ENCODE measurements at places on chromosomes 7 and 10. TPM values are rescaled to one million over a fixed set of nuclear protein-coding genes. Genes with fewer than 3 reads are reported as not detected.

CFAP69 gene
- not detected for polyA plus RNA-seq

HABP2 gene
- 10.9 TPM for polyA plus RNA-seq

HPSE2 gene
- polyA plus RNA-seq, result 4.5 TPM

- DNase-seq, result no peak
Measured at GRCh38 chr7:26616235-26616634, 248.2 kb downstream of the SKAP2 start.

DNA sequence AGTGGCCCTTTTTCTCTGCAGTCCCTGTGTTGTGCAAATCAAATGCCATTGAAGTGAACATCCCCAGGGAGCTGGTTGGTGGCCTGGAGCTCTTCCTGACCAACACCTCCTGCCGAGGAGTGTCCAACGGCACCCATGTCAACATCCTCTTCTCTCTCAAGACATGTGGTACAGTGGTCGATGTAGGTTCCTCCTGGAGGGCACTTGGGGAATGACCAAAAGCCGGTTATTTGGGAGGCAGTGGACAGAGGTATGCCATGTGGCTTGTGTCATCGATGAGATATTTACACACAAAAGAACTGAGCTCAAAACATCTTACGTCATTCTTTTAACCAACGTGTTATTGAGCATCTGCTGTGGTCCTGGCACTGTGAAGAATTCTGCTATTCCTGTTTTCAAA lies 19.7 kb downstream of the OIT3 start:
- DNase-seq, result no peak

NANOS1 gene
- polyA plus RNA-seq, result 2.8 TPM

DNA sequence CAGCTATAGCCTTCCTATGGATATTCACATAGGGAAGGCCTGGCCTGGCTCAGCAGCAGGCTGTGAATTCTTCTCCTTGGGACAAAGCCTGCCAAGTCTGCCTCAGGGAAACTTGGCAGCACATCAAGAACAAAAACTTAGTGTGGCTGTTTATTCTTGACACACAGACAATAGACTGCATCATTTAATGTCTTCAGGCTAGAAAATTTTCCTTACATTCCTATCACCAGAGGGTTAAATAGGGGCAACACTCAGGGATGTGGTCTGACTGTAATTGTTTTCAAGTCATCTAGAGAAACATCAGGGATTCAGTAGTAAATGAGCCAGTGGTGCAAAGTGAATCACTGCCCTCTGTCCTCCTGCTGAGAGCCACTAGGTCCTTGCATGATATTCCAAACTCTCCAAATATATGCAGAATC lies 137.3 kb downstream of the SEMA3C start:
- DNase-seq, result peak; percentile 82

GRCh38 chr10:129394518-129395328 lies 72.3 kb upstream of the MGMT start:
- peak; percentile 66 for DNase-seq

RBP4 gene
- polyA plus RNA-seq, result 22.2 TPM

- no peak for DNase-seq
Measured at GRCh38 chr10:110481919-110482318, 15.8 kb upstream of the DUSP5 start.

DNA sequence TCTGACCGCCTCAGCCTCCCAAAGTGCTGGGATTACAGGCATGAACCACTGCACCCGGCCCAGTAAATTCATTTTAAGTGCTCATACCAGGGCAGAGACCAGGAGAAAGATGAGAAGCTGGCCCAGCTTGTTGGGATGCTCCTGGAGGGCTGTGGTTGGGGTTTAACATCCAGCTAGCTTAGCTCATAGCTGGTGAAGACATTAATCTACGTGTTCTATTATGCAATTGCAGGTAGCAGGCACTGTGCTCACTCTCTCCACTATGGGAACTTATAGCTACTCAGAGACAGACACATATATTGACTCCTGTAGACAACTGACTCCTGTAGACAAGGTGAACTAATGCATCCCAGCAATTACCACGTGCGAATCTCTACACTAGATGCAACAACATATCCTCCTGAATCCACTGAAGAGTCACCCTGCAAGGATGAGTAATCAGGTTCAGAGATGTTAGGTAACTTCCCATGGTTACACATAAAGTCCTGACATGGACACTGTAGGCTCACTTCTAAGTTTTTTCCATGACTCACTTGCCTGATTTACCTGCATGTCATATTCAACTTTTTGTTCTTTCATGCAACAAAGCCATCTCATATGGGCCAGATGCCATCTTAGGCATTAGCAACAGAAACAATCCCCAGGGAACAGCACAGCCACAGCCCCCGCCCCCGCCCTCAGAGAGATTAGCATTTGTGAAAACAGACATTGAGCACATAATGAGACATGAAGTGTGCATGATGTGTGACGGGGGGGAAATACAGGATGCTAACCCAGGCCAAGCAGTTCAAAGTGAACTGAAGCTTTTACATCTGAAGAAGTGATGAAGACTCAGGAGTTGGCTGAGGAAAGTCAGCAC lies 37.2 kb downstream of the ERLIN1 start:
- no peak for DNase-seq

DNA sequence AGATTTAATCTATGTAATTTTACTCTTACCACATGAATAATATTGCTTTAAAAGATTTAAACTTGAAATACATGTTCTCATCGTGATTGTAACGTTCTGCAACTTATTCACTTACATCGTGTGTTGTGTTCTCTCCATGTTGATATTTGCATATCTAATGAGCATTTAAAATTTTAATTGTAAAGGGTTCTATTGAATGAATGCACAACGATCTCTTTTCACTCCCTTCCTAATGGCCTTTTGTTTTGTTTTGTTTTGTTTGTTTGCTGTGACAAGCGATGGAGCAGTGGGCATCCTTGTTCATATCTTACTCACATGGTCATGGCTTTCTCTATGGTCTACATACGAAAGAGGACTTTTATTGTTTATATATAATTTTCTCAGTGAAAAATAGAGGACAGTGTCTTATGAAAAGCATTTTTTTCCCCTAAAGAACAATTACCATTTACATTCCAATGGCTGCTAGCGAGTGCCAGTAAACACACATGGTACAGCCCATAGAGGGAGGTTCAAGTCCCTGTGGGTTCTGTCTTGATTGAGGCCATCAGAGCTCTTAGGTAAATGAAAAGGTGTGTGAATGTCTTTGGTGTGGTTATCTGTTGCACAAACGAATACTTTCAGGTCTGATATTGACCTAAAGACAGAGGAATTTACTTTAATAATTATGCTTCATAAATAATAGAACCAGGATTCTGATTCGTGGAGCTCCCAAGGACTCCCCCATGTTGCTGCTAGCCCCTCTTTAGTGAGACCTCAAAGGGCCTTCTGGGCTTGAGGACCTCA lies 32.4 kb downstream of the BTBD16 start:
- no peak for DNase-seq

DNA sequence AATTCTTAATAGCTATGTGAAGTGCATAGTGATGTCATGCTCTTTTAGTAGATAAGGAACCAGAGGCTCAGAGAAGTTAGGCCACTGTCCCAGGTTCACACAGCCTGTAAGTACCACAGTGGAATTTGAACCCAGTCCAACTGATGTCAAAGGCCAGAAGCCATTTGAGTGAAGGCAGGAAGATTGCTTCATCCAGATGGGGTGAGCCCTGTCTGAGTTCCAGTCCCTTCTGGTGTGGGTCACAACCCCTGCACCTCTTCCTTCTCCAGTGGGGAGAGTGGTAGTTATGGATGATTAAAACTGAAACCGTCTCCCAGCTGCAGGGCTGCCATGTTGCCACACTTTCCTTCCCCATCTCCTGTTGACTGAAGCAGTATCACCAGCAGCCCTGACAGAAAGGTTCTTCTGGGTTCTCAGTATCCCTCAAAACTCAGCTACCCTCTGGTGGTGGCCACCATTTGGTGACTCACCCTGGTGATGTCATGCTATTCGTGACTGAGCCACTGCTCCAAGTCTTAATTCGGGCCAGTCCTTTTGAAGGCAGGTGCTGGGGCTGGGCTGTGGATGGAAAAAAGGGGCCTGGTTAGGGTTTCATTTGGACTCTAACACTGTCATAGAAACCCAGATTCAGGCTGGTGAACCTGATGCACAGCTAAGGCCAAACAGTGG lies 1.5 kb upstream of the C10orf95 start:
- DNase-seq, result no peak

H2BK1 gene
- not detected for polyA plus RNA-seq

DNA sequence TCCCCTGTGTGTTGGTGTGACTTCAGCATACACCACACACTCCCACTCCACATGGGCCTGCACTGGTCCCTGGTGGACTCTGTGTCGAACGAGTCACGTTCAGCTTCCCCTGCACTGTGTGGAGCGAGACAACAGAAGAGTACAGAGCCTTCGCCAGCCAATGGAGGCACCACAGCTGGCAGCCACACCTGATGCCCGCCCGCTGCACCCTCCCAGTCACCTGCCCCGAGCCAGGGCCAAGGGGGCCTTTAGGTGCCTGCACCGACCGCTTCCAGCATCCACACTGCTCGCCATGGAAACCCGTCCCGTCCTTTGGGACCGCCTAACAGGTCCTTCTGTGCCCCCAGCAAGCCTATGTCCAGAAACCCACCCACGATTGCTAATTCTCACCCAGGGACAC lies 9.2 kb downstream of the FOXL3 start:
- DNase-seq, result no peak

GRCh38 chr7:27250557-27251070 lies 8.0 kb downstream of the EVX1 start:
- DNase-seq, result peak; percentile 69

SSC4D gene
- polyA plus RNA-seq, result 2.2 TPM

DNA sequence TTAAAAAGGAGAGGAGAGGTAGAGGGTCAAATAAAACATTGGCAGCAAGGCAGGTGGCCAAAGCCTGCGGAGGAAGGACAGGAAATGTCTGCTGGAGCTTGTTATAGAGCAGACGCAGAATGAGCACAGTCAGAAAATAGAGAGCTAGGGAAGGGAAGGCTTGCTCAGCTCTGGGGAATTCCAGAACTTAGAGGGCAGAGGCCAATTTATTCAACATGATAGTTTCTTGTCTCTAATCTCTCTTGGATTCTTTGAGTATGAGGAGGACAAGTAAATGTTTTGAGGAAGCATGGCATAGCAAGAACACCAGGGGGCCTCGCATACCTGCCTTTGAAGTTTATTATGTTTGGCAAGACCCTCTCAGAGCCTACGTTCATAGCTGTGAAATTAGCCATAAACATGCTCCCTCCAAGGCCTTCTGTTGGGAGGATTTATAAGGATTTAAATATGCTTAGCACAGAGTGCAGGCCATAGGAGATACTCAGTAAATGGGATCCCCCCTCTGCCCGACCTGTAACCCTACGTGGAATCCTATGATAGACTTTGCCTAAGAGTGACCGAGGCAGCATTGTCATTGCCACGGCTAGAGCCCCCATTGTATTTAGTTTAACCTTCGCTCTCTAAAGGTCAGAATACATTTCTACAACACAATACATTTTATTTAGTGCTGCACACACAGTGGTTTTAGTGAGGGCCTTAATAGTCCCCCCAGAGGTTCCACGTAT lies 293.9 kb downstream of the CCDC3 start:
- DNase-seq, result peak; percentile 84

GRCh38 chr10:70920519-70920918 lies 32.2 kb upstream of the PCBD1 start:
- no peak for DNase-seq

FGFBP3 gene
- 4.6 TPM for polyA plus RNA-seq

SPDYE16 gene
- not detected for polyA plus RNA-seq

DNA sequence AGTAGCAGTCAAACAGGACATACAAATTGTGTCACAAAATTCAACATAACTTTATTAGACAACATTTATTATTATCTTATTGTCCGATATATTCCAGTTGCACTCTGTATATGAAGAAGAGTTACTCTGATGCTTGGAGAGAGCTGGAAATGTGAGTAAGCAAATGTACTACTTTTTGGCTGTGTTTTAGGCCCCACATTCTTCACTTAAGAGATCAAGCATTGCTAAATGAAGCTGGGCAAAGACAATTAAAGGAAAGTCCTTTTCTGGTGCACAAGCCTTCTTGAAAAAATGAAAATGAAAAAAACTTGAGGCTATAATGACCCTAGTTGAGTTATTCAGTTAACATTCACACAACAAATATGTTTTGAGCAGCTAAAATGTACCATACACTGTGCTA lies 26.1 kb downstream of the MYPN start:
- DNase-seq, result no peak

- no peak for DNase-seq
Measured at GRCh38 chr7:5545222-5545914, 121.7 kb upstream of the TNRC18 start.

GRCh38 chr7:114934086-114934485 lies 12.2 kb downstream of the MDFIC start:
- DNase-seq, result no peak

DNA sequence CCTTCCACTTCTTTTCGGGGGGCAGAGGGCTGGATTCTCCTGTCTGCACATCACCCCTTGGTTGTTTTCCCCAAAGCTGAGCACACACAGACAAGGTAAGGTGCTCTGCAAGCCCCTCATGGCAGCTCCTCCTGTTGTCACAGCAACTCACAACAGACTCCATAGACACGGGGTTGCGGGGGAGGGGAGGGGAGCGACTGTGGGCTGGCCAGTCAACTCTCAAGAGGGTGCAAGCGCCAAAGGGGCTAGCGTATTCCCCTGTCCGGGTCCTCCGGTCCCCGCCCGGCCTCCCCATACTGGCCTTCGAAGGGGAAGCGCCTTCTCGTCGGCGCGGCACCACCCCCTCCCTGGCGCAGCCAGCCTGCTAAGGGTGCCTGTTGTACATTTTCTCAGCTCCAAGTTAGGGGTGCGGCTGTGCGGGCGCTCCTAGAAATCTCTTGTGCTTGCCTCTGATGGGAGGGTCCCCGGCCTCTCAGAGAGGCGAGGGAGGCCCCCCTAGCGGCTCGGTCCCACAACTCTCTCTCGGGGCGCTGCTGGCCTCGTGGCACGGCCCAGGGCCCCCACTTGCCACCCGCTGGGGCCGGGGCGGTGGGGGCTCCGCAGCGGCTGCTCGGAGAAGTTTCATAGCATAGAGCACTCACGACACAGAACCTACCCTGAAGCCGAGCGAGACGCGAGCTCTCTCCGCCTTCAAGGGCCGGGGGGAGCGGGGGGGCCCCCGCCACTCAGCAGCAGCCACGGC lies 498 bp downstream of the RHOBTB1 start:
- peak; percentile 81 for DNase-seq

HOXA3 gene
- polyA plus RNA-seq, result 2.0 TPM

- DNase-seq, result no peak
Measured at GRCh38 chr10:79397575-79398303, 47.7 kb downstream of the ZCCHC24 start.
